ENCODE measurements at places on chromosomes 16 and 17.

DNA sequence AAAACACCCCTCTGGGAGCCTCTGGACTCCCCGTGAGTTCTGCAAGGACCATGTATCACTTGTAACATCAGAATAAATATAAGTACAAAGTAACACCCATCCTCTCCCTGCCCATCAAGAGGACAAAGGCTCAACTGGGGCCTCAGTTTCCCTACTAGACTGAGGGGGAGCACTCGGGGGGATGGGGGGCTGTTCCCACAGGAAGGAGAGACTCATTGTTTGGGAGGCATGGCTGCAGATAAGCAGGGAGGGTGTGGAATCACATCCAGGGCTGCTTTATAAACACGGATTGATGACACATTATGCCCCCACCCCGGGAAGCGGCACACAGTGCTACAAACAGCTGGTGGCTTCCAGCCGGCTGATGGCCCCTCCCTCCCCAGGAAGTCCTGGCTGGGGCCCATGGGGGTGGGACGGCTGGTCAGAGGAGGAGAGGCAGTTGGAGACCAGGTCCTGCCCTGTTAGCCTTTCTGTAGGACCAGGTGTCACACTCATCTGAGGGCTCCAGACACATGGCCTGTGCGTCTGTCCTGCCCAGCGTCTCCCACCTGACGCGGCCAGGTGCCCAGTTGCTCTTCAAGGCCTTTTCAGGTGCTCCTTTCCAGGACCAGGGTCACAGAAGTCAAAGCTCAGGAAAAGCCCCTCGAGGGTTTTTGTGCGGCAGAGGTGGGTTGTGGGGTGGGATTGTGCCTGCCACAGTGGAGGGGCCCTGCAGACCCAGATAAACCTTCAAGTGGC is 1.3 kb upstream of the MPG start:
- DNase-seq = peak; percentile 26

DNA sequence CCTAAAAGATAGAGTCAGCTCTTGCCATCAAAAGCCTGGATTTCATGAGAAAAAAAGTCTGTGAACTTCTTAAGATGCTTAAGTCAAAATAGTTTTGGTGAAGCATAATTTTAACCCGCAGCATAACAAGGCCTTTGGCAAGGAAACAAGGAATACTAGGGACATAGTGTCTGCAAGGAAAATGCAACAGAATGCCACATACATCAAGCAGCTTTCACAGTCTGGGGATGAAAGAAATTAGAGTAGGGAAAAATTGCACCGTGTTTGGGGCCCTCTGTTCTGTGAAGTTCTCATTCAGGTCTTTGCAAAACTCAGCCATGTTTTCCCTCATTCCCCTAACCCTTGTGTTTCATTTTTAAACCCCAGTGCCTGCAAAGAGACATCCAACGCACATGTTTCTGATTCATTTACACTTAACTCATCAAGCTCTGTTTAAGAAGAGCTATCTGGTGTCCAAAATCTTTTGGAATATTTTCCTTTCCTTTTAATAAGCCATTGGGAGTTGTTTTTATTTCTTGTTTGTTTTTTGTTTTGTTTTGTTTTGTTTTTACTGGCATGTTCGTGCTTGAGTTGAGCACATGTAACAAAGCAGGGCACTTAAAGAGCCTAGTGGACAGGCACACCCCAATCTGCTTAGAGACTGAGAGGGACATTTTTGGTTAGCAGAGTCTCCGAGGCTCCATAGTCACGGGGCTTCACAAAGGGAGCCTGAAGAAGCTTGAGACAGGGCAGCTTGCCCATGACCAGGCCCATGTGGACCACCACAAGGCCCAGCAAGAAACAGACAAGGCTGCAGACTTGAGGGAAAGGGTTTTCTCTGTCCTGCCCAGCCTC is 116.5 kb downstream of the ANKFN1 start:
- no peak for DNase-seq

GRCh38 chr17:49691677-49692191 is 13.8 kb upstream of the SPOP start:
- DNase-seq = peak; percentile 77

- DNase-seq = no peak
Measured at GRCh38 chr16:12081048-12081404, 104.5 kb downstream of the SNX29 start.

GRCh38 chr17:326010-326621 is 26.5 kb downstream of the RPH3AL start:
- DNase-seq = no peak

GRCh38 chr17:14715561-14715960 is 414.7 kb downstream of the HS3ST3B1 start:
- DNase-seq = no peak

DNA sequence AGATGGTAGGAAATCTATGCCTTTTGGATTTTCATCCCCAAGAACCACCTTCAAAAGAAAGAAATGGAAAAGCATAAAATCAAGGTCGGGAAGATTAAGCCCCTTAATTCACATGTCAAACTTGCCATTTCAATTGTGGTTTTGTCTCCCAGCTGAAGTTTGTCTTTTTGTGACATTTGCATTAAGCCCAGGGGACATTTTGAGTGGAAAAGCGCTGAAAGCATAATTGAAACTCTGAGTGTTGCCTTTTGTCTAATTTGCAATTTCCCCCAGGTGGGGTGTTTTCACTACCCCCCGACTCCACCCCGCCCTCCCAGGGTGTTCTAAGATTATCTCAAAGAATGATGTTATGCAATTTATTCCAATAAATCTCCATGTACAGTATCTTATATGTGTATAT is 396.2 kb downstream of the CDH13 start:
- no peak for DNase-seq

- DNase-seq = no peak
Measured at GRCh38 chr16:89145406-89146161, 26.0 kb upstream of the CDH15 start.

DNA sequence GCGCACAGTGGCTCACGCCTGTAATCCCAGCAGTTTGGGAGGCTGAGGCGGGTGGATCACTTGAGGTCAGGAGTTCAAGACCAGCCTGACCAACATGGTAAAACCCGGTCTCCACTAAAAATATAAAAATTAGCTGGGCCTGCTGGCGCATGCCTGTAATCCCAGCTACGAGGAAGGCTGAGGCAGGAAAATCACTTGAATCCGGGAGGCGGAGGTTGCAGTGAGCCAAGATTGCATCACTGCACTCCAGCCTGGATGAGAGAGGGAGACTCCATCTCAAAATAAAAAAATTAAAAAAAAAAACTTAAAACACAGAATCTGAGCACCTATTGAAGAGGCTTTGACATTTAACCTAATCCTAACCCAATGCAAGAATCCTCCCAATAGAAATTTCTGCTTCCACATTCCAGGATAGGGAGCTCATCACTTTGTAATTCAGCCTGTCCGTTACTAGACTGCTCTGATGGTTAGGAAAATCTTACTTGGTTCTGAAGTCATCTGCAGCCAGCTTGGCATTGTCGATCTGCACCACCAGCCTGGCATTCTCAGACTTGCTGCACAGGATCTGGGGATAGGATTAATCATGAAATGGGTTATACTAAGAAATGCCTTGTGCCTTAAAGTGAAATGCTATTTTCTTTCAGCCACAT is 2.1 kb downstream of the KRT33B start:
- DNase-seq = no peak

DNA sequence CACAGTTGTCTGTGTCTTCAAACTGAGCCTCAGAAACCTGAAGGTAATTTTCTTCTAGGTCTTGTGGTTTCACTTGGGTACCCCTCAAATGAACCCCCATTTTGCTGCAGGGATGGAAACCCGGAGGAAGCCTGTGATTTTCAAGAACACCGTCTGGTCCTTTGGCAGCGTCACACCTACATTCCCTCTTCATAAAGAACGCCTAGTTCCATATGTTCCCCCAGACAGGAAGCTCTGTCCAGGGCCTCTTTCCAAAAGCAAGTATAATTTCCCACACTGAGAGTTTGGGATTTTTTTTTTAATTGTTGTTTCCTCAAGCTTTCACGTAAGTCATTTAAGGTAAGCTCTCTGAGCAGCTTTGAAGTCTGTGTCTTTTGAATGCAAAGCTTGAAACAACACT is 515.0 kb downstream of the TMEM114 start:
- peak; percentile 24 for DNase-seq

DNA sequence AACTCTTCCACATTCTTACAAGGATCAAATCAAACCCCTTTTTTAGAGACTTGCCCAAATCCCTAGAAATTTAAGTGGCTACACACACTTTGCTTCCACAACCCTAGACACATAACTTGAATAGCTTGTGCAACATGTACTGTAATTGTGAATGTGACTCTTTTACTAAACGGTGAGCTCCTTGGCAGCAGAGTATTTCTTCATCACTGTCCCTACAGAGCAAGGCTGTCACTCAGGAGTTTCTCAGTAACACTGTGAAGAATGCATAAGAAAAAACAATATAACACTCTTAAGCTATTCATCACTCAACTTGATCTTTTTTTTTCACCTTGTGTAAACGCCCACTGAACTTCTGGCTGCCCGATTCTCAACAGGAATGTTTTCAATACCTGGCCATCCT is 53.8 kb upstream of the ADAMTS18 start:
- no peak for DNase-seq

DNA sequence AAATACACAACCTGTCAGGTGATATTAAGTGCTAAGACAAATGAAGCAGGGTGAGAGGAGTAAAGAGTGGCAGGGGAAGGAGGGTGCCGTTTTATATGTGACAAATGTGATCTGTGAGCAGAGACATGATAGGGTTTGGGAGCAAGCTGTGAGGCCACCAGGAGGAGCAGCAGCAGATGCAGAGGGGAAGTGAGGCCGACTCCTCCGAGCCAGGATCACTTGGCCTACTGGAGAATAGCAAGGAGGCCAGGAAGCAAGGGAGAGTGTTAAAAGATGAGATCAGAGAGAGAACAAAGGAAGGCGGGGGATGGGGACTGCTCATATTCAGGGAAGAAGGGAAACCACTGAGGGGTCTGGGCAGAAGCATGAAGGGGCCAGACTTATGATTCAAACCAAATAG is 129.4 kb downstream of the TANGO6 start:
- peak; percentile 70 for DNase-seq

DNA sequence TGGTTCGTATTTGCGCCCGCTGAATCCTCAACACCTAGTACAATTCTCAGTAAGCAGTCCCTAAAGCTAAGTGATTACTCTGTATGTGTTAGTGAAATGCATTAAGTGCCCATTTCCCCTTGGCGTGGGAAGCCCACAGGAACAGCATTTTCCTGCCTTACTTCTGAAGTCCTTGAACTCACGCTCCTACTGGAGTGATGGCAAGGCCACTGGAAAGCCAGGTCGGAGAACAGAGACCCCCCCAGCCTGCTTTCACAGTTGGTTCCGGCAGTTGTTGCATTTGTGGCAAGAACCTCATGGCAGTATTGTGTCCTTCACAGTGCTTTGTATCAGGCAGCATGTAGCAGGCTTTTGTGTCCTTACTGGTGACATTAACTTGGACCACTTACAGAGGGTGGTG is 340.7 kb downstream of the CDH13 start:
- DNase-seq = no peak

- DNase-seq = no peak
Measured at GRCh38 chr16:87241137-87241771, 75.9 kb downstream of the C16orf95 start.

- no peak for DNase-seq
Measured at GRCh38 chr17:35745246-35745645, 7.8 kb downstream of the GAS2L2 start.

DNA sequence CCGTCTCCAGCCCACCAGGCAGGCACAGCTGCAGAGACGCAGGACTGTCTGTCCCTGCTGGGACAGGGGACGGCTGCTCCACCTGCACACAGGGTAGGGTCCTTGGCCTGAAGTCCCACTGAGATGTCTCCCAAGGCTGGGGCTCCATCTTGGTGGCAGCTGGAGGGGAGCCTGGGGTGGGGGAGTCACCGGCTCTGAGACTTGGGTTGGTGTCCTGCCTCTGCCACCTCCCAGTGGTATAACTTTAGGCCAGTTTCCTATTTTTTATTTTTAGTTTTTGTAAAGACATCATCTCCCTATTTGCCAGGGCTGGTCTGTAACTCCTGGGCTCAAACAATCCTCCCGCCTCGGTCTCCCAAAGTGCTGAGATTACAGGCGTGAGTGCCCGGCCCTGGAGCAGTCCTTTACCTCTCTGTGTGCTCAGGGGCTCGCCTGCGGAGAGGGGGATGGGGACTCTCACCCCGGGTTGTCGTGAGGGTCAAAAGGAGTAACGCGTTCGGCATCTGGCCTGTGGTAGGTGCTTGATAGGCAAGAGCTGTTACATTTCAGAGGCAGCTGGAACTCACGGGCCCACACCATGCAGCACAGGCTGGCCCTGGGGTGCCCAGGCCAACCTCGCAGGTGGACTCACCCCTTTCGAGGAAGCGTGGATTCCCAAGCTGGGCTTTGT is 46.6 kb upstream of the DOC2B start:
- DNase-seq = no peak

DNA sequence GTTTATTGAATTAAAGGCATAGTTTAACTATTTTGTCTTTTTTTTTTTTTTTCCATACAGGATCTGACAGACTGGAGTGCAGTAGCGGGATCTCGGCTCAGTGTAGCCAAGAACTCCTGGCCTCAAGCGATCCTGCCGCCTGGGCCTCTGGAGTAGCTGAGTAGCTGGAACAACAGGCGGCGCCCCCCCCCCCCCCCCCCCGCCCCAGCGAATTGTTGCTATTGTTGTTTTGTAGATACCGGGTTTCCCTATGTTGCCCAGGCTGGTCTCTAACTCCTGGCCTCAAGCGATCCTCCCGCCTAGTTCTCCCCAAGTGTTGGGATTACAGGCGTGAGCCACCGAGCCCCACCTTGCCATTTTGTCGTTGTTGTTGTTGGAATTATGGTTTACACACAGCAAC is 1.3 kb upstream of the CENPV start:
- DNase-seq = no peak

GRCh38 chr17:6492892-6493674 is 48.8 kb downstream of the PIMREG start:
- no peak for DNase-seq

GRCh38 chr16:89041571-89042481 is 51.8 kb upstream of the ACSF3 start:
- DNase-seq = no peak

GRCh38 chr17:50465171-50465570 is 3.5 kb downstream of the CHAD start:
- DNase-seq = no peak

DNA sequence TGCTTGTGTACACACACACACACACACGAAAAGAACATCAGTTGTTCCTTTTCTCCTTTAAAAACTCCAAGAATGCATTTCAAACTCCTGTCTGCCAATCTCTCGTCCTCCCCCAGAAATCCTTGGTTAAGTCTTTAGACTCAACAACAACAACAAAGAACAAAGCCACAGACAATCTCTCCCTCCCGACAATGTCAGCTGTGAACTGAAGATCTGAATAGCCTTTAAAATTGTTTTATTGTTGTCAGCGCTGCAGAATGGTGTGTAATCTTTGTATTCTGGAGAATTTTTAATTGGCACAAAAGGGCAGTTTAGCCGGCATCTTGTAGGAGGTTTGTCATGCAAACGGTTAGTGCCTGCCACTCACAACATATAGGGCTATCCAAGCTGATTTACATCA is 219.5 kb downstream of the MSI2 start:
- DNase-seq = no peak

- DNase-seq = no peak
Measured at GRCh38 chr16:30028438-30029076, 2.5 kb downstream of the TLCD3B start.

- DNase-seq = no peak
Measured at GRCh38 chr17:57166803-57167202, 81.8 kb downstream of the AKAP1 start.

GRCh38 chr17:3845291-3845620 is 790 bp downstream of the NCBP3 start:
- DNase-seq = peak; percentile 28

All from cerebellar cortex (tissue), 1 donor.